Activated T-helper 2 cell treated with anti-CD3 and anti-CD28 coated beads, Interferon-gamma antibody, Interleukin-2, Interleukin-4, amounts not matched to agents 10 μg/mL and 5 μg/mL and 100 μg/mL, durations not matched to agents 14 hours and 24 hours and 36 hours (primary cell): ENCODE measurements at places on chromosomes 6 and 20. TPM values are rescaled to one million over a fixed set of nuclear protein-coding genes. Genes with fewer than 3 reads are reported as not detected.

Gene PRSS16
- total RNA-seq = 0.55 and 0.57 TPM in 2 replicates

Gene GUCA1A
- total RNA-seq = 0.16 and 0.18 TPM in 2 replicates

Gene BPI
- total RNA-seq = not detected in 2 replicates

Gene UST
- 0.92 and 1.3 TPM in 2 replicates for total RNA-seq

Gene CGA
- 0.44 and 0.59 TPM in 2 replicates for total RNA-seq

Gene GTSF1L
- 0.48 TPM in 1 of 2 replicates, not detected in the other for total RNA-seq

Gene CLIC5
- 3.0 and 3.8 TPM in 2 replicates for total RNA-seq

Gene SEMG1
- not detected in 2 replicates for total RNA-seq

Gene LY6G6F
- not detected in 2 replicates for total RNA-seq

Gene NKX2-4
- total RNA-seq = not detected in 2 replicates

Gene PLEKHG1
- total RNA-seq = 1.6 and 1.8 TPM in 2 replicates

Gene OLIG3
- total RNA-seq = not detected in 2 replicates

Gene SMIM26
- 55.0 and 60.2 TPM in 2 replicates for total RNA-seq
